ENCODE measurements at places on chromosomes 6 and 20.
A peak's percentile ranks its signal among the peaks of the same experiment; 100 is the strongest.

- peaks cover 2% of the 10 kb centered on the region for H3K4me1 ChIP-seq
- H3K27ac ChIP-seq: no peak overlapping the region
- no peak overlapping the region for H3K4me3 ChIP-seq
- DNase-seq: no peak
Observed at GRCh38 chr6:16766043-16766536, 4.8 kb upstream of the ATXN1 start.

DNA sequence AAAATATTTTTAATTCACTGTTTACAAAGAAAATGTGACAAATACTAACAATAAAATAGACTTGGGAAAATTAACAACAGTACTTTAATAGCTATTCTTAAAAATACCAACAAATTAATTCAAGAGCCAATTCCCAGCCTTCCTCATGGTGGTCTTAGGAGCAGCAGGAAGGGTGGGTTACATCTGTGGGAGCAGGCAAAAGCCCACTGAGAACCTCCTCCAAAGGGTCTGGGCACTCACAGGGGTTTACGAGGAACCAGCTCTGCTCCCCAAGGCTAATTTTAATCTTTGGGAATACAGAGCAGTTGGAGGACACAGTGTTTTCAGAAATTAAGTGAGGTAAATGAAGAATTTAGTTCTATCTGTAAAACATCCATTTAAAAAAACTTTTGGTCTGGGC lies 10.2 kb downstream of the SOD2 start:
- no peak for DNase-seq
- no peaks in the 10 kb centered on the region for H3K4me1 ChIP-seq
- no peaks in the 10 kb centered on the region for H3K27me3 ChIP-seq
- no peak overlapping the region for H3K27ac ChIP-seq
- H3K36me3 ChIP-seq: peaks cover 49% of the 10 kb centered on the region

GRCh38 chr6:106724337-106724736 lies 95.0 kb downstream of the QRSL1 start:
- no peak overlapping the region for H3K4me3 ChIP-seq
- H3K36me3 ChIP-seq: no peaks in the 10 kb centered on the region
- DNase-seq: no peak
- H3K27ac ChIP-seq: no peak overlapping the region

DNA sequence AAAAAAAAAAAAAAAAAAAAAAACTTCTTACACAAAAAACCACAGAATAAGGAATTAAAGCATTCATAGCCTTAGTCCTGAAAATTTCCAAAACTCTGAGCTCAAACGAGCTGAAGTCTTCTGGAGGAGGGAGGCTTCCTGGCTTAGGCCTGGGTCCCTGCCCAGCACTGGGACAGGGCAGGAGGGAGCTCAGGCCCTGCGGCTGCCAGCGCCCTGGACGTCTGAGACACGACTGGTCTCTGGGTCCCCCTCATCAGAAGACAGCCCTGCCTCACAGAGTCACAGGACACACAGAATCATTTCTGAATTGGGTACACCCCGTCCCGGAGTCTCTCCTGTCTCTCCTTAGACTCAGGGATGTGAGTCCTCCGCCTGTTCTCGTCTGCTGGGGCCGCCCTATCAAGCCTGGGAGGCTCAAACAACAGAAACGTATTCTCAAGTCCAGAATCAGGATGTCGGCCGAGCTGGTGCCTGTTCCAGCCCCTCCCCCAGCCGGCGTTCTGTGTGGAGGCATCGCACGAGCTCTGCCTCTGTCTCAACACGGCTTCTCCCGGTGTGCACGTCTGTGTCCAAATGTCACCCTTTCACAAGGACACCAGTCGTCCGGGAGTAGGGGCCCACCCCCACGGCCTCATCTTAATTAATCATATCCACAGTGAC lies 39.4 kb downstream of the ZBTB46 start:
- H3K4me1 ChIP-seq: no peaks in the 10 kb centered on the region
- no peak overlapping the region for H3K4me3 ChIP-seq
- no peak for DNase-seq
- H3K27ac ChIP-seq: no peak overlapping the region

DNA sequence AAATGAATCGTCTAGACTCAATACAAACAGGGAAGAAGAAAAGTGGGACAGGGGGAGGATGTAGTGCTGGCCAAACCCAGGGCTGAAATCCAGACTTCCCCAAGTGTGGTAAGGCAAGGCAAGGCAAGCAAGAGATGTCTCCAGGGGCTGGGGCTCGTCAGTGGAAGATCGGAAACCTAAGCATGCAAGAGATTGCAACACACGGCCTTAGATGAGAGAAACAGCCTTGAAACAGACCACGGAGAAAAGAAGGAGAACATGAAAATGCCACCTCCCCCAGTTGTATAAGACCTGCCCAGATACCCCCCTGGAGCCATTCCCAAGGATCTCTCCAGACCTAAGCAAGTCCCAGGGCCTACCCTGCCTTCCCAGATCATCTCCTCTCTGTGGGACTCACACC lies 20.0 kb downstream of the VEGFA start:
- H3K4me3 ChIP-seq: no peak overlapping the region
- H3K4me1 ChIP-seq: no peaks in the 10 kb centered on the region
- DNase-seq: no peak
- H3K27ac ChIP-seq: no peak overlapping the region
- H3K36me3 ChIP-seq: peaks cover 3% of the 10 kb centered on the region

DNA sequence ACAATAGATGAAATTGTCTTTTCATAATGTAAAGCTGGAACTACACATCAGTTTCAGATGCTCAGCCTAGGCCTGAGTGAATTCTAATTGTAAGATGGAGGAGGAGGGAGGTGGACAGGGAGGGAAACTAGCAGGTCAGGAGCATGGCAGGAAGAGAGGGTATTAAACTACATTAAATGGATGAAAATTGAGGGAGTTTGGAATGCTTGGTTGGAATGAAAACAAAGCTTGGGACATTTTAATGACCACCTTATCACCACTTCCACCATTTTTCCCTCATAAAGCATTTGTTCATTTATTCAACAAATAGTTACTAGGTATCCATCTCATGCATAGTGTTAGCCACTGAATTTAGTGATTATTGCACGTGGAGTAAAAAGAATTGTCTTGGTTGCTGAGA lies 65.0 kb downstream of the KIZ start:
- peak overlapping the region; percentile 99 for H3K27ac ChIP-seq
- no peak for DNase-seq
- peaks cover 11% of the 10 kb centered on the region for H3K4me1 ChIP-seq
- peaks cover under 1% of the 10 kb centered on the region for H3K36me3 ChIP-seq

DNA sequence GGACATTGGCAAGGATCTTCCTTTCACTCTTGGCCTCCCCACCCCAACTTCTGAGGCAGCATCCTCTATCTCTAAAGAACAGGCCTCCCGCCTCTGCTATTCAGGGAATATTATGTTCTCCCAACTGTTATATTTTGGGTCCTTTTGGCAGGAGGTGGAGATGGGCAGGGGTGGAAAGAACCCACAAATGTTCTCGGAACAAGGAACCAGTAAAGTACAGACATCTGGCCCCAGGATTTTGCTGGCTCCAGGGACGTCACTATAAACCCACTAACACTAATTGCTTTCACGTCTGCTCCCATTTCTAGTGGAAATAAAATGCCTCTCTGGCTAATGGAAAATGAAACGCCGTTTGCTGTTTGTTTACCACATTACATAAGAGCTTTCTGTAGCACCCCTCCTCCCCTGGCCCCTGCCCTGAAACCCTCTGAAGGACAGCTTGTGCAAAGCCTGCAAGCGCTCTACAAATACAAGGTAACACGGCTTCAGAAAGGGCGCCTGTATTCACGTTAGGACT lies 77.7 kb upstream of the TBC1D7 start:
- H3K36me3 ChIP-seq: no peaks in the 10 kb centered on the region
- no peak overlapping the region for H3K27ac ChIP-seq
- H3K4me3 ChIP-seq: no peak overlapping the region
- H3K27me3 ChIP-seq: no peaks in the 10 kb centered on the region

DNA sequence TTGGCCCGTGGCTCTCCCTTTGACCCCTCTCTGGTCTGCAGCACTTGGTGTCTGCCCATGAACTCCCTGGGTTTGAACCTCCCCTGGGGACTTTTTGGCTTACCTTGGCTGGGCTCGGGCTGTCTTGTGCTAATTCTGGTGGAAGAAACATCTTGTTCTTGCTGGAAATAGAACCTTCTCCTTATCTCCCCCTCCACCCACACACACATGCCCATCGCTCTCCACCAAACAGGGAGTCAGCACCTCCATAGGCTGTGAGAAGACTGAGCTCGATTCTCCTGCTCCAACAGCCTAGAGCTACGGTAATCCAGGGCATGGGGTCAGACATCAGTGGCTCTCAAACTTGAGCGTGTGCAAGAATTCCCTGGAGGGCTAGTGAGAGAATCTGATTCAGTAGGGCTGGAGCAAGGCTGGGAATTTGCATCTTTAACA lies 114.4 kb upstream of the SLC22A23 start:
- DNase-seq: no peak
- H3K27ac ChIP-seq: no peak overlapping the region
- H3K27me3 ChIP-seq: no peaks in the 10 kb centered on the region

- no peak overlapping the region for H3K4me3 ChIP-seq
- no peaks in the 10 kb centered on the region for H3K4me1 ChIP-seq
- H3K27ac ChIP-seq: no peak overlapping the region
- no peaks in the 10 kb centered on the region for H3K36me3 ChIP-seq
- DNase-seq: no peak
Observed at GRCh38 chr6:12504325-12504966, 212.1 kb upstream of the PHACTR1 start.

DNA sequence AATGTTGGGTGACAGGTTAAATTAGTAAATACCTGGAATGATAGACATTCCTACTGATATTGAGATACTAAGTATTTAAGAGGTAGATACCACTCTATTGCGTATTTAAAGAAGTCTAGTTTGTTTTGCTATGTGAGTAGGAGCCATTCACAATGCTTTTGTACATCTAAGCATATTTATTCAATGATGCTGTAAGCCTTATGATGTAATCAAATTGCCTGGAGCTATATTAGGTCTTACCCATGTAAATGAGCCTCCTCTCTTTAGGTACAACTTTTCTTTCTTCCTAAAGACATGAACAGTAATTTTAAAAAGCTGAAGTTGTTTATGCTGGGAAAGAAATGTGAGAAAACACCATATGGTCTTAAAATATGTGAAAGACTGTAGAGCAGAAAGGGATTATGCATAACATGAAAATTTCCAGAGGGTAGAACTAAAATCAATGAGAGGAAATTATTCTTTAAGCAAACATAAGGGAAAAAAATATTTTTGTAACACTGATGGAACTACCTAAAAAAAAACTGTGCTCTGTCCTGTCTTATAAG lies 526.7 kb downstream of the EPHA7 start:
- DNase-seq: no peak
- no peaks in the 10 kb centered on the region for H3K4me1 ChIP-seq
- no peaks in the 10 kb centered on the region for H3K36me3 ChIP-seq
- H3K27me3 ChIP-seq: no peaks in the 10 kb centered on the region
- H3K4me3 ChIP-seq: no peak overlapping the region

DNA sequence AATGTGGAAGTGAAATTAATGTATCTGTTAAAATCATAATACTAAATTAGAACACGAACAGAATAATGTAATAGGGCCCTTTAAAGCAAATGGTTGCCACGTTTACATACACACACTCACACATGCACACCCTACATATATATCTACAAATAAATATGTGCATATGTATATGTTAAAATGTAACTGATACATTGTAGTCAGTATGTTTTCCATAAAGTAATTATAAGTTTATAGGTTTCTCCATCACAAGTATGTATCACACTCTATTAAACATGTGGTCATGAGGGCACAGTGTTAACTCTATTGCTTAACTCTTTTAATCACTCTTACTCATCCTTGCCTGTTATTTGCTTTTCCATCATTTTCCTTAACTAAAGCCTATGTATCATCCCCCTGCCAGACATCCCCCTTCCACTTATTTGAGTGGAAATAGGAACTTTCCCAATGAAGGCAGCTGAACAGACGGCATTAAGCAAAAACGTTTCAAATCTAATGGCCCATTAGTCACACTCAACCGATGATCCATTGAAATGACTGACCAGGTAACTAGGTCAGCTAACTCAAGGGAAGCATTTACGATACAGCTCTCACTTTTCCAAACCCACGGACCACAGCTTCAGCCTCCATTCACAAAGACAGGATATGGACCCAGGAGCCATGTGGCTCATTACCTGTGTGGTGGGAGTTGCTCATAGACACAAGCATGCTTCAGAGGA lies 89.3 kb downstream of the HAO1 start:
- peaks cover 3% of the 10 kb centered on the region for H3K4me1 ChIP-seq
- H3K27ac ChIP-seq: no peak overlapping the region
- H3K4me3 ChIP-seq: no peak overlapping the region
- no peaks in the 10 kb centered on the region for H3K36me3 ChIP-seq
- H3K27me3 ChIP-seq: no peaks in the 10 kb centered on the region
- DNase-seq: no peak

GRCh38 chr6:29757282-29757681 lies 34.0 kb downstream of the HLA-F start:
- no peaks in the 10 kb centered on the region for H3K27me3 ChIP-seq
- H3K27ac ChIP-seq: peak overlapping the region; percentile 30
- H3K36me3 ChIP-seq: no peaks in the 10 kb centered on the region
- peak; percentile 62 for DNase-seq
- H3K4me1 ChIP-seq: peaks cover 28% of the 10 kb centered on the region

DNA sequence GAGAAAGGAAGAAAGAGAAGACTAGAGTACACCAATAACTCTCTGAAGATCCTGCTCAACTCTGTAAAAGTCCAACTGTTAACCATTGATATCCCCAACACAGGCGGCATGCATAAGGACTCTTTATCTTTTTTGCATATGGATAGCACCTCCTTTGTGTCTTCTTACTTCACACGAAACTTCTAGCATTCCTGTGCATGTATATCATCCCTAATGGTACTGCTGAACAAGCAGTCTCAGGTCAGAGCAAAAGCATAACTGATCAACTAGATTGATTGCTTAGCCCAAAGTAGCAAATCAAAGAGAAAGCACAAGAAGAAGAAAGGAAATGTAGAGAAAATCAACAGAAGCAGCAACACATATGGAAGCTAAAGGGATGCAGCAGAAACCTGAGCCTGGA lies 234.4 kb downstream of the SYNE1 start:
- H3K4me1 ChIP-seq: no peaks in the 10 kb centered on the region
- H3K27me3 ChIP-seq: no peaks in the 10 kb centered on the region
- no peak overlapping the region for H3K4me3 ChIP-seq
- H3K36me3 ChIP-seq: no peaks in the 10 kb centered on the region

- no peaks in the 10 kb centered on the region for H3K4me1 ChIP-seq
- no peak overlapping the region for H3K27ac ChIP-seq
- H3K27me3 ChIP-seq: no peaks in the 10 kb centered on the region
- H3K36me3 ChIP-seq: no peaks in the 10 kb centered on the region
- H3K4me3 ChIP-seq: no peak overlapping the region
Observed at GRCh38 chr6:43915986-43916923, 146.2 kb downstream of the VEGFA start.

GRCh38 chr20:60057866-60058807 lies 99.9 kb downstream of the CDH26 start:
- no peaks in the 10 kb centered on the region for H3K27me3 ChIP-seq
- no peaks in the 10 kb centered on the region for H3K36me3 ChIP-seq
- H3K4me1 ChIP-seq: no peaks in the 10 kb centered on the region

GRCh38 chr20:32685541-32686529 lies 12.1 kb upstream of the C20orf203 start:
- no peak for DNase-seq
- no peak overlapping the region for H3K27ac ChIP-seq
- peaks cover under 1% of the 10 kb centered on the region for H3K4me1 ChIP-seq
- H3K4me3 ChIP-seq: no peak overlapping the region
- H3K36me3 ChIP-seq: peaks cover 6% of the 10 kb centered on the region

All from H9 (cell line).